ENCODE measurements at places on chromosomes 5 and 9.

DNA sequence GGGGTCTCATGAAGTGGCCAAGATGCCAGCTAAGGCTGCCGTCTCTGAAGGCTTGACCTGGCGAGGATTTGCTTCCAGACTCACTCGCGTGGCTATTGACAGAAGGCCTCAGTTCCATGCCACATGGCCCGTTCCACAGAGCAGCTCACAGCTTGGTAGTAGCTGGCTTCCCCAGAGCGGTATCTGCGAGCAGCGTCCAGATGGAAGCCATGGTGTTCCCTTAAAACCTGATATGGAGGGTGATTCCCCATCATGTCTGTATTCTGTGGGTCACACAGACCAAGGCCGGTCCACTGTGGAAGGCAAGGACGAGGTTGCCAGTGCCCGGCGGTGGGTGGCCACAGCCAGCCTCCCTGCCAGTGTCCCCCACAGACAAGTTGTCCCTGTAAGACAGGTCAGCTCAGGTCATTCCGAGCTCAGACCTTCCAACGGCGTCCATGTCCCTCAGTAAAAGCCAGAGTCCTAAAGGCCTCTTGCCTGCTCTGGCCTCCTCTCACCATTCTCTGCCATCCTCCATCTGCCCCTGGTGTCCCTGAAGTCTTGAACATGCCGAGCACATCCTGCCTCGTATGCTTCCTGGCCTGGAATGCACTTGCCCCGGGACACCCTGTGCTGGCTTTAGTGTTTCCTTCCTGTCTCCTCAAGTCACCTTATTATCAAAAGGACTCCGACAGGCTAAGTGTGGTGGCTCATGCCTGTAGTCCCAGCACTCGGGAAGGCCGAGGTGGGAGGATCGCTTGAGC, 61.3 kb upstream of the LRRTM2 start:
- no peak for DNase-seq

DNA sequence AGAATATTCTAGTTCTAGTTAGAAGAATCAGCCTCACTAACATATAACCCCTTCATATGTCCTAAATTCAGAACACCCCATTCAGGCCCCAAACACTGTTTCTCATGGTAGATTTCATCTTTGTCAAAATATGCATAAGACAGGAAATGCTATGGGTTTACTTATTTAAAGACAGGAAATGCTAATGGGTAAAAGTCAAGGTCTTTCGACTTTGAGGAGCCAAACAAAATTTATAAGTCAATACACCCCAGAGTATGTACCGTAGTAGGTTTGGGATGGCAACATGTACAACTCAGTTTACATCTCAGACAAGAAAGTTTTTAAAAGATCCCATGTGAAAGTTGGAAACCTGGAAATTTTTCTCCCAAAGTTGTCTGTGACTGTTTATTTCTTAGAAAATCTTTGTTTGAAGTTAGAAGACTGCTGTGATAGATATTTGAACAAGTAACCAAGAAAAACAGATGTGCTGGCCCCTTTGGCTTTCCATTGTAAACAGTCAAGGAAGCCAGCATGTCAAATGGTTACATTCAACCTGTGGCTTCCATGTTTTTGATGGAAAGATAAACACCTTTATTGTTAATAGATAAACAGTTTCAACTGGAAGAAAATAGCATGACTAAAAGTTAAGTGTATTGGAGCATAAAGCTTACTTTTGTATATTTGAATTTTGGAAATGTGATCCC, 102.2 kb downstream of the INIP start:
- DNase-seq = no peak

DNA sequence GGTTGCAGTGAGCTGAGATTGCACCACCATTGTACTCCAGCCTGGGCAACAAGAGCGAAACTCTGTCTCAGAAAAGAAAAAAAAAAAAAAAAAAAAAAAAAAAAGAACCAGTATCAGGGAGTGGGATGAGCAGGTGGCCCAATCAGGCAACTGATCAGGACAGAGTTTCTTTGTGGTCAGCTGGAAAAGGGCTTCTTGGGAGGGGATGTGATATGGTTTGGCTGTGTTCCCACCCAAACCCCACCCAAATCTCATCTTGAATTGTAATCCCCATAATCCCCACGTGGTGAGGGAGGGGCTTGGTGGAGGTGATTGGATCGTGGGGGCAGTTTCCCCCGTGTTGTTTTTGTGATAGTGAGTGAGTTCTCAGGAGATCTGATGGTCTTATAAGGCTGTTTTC, 4.7 kb upstream of the GCNT1 start:
- no peak for DNase-seq

GRCh38 chr5:35811108-35811741, 45.5 kb upstream of the IL7R start:
- peak; percentile 84 for DNase-seq

GRCh38 chr9:109597496-109597895, 99.4 kb upstream of the PTPN3 start:
- no peak for DNase-seq

GRCh38 chr5:76838481-76839261, 11.1 kb upstream of the S100Z start:
- DNase-seq = no peak

GRCh38 chr5:159764283-159765134, 151.8 kb upstream of the ADRA1B start:
- no peak for DNase-seq

GRCh38 chr5:133807348-133807747, 161.1 kb downstream of the C5orf15 start:
- DNase-seq = no peak

All from CD4-positive, alpha-beta memory T cell (primary cell).